ENCODE measurements at places on chromosomes 4 and X. TPM values are rescaled to one million over a fixed set of nuclear protein-coding genes. Genes with fewer than 3 reads are reported as not detected.

DCAF8L2 gene
- not detected for polyA plus RNA-seq

F9 gene
- not detected for polyA plus RNA-seq

DNA sequence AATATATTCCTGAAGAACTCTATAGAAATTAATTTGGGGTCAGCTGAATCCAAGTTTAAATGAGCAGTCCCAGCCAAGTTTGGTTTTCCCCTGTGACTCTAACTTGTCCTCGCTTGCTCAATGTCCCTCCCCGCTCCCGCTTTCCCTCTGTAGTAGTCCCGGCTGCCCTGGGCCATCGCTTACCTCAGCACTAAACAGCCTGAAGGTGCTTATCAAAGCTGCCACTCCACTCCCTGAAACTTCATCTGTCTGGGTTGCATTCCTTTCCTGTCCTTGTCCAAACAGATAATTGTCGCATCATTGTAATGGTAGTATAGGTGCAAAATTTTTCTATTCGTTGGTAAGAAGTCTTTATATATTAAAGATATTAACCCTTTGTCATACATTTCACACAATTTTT is 12.8 kb downstream of the SLC25A43 start:
- no peaks in the 10 kb centered on the region for H3K36me3 ChIP-seq
- H3K27me3 ChIP-seq = no peaks in the 10 kb centered on the region
- H3K27ac ChIP-seq = no peak overlapping the region
- no peak for DNase-seq
- H3K4me3 ChIP-seq = no peak overlapping the region

DNA sequence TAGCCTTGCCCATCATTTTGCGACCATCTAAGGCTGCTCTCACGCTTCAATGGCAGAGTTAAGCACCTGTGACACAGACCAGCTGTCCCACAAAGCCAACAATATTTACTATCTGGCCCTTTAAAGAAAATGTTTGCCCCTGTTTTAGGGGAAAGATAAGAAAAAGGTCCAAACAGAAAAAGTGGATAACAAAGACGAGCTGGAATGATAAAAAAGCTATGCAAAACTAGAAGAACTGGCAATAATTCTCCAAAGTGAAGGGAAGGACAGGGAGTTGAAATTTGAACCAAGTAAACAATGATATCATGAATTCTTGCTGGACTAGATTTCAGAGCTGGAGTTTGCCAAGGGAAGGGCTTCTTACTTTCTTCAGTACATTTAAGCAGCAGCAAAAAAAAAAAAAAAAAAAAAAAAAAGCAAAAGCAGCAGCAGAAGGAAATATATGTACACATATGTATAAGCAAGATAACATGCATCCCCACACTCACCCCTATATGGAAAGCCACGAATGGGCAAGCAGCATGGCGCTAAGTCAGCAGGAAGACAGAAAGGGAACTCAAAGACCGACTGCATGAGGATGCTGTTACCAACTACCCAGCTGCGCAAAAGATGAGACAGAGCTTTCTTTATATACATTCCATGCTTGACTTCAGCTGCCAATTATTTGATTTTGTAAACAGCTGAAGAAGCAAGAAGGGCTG is 12.5 kb downstream of the TRAPPC2 start:
- no peak overlapping the region for H3K27ac ChIP-seq
- H3K27me3 ChIP-seq = no peaks in the 10 kb centered on the region
- no peaks in the 10 kb centered on the region for H3K36me3 ChIP-seq
- peaks cover 35% of the 10 kb centered on the region for H3K4me1 ChIP-seq

- DNase-seq = no peak
- H3K27me3 ChIP-seq = no peaks in the 10 kb centered on the region
- no peaks in the 10 kb centered on the region for H3K4me1 ChIP-seq
- no peak overlapping the region for H3K4me3 ChIP-seq
Observed at GRCh38 chr4:94516999-94517398, 65.3 kb downstream of the PDLIM5 start.

- no peak for DNase-seq
- no peaks in the 10 kb centered on the region for H3K4me1 ChIP-seq
- no peak overlapping the region for H3K4me3 ChIP-seq
- no peak overlapping the region for H3K27ac ChIP-seq
- no peaks in the 10 kb centered on the region for H3K36me3 ChIP-seq
- H3K27me3 ChIP-seq = no peaks in the 10 kb centered on the region
Observed at GRCh38 chr4:3671571-3672464, 94.4 kb upstream of the ADRA2C start.

DNA sequence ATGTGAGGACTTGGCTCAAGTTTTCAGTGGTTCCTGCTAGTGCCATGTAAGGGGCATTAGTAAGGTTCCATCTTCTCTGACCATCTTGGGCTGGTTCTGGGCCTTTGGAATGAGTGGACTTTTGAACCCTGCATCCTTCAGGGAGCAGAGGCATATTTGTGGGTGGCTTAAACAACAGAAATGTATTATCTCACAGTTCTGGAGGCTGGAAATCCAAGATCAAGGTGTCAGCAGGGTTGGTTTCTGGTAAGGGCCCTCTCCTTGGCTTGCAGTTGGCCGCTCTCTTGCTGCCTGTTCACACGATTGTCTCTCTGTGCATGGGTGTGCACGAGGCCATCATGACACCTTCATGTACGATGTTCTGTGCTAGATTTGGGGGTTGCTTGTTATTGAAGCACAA is 21.3 kb downstream of the CCKAR start:
- no peaks in the 10 kb centered on the region for H3K4me1 ChIP-seq
- H3K27me3 ChIP-seq = no peaks in the 10 kb centered on the region
- H3K4me3 ChIP-seq = no peak overlapping the region
- H3K36me3 ChIP-seq = no peaks in the 10 kb centered on the region
- no peak overlapping the region for H3K27ac ChIP-seq

ZCCHC18 gene
- polyA plus RNA-seq = 1.0 TPM

GRCh38 chr4:66273110-66273509 is 602.8 kb upstream of the EPHA5 start:
- DNase-seq = no peak
- no peak overlapping the region for H3K27ac ChIP-seq
- H3K36me3 ChIP-seq = no peaks in the 10 kb centered on the region
- no peaks in the 10 kb centered on the region for H3K27me3 ChIP-seq
- H3K4me3 ChIP-seq = no peak overlapping the region

DNA sequence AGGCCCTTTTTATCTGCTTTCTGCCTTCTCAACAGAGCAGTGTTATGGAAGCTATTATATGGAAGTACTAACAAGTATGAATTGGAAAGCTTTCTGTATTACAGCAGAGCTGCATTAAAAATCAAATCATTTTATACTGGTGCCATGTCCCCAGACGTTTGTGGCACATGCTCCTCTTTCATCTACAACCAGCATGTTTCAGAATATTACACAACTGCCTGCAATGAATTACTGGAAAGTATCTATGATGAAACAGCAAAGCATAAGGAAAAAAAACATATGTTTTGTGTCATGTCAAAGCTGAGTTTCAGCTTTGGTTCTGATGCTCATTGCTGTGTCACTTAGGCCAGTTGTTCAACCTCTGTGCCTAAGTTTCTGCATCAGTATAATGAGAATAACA is 576.8 kb downstream of the GBA3 start:
- no peak overlapping the region for H3K4me3 ChIP-seq
- no peaks in the 10 kb centered on the region for H3K27me3 ChIP-seq
- no peak for DNase-seq
- H3K27ac ChIP-seq = no peak overlapping the region
